Glomerular endothelial cell (primary cell): ENCODE measurements at places on chromosomes 16 and 17. TPM values are rescaled to one million over a fixed set of nuclear protein-coding genes. Genes with fewer than 3 reads are reported as not detected.

The FGF11 gene
- total RNA-seq: 0.44 and 0.88 TPM in 2 replicates

The ZFP1 gene
- 8.2 and 11.9 TPM in 2 replicates for total RNA-seq

The GRIN2A gene
- under 0.01 and 0.18 TPM in 2 replicates for total RNA-seq

The RASD1 gene
- total RNA-seq: 2.9 and 5.2 TPM in 2 replicates
